ENCODE measurements at places on chromosomes 13 and 19.

GRCh38 chr19:19445911-19446361, 40.5 kb downstream of the GATAD2A start:
- no peak for DNase-seq

- no peak for DNase-seq
These were observed 71.9 kb upstream of the KLF12 start for GRCh38 chr13:74206061-74206561.

DNA sequence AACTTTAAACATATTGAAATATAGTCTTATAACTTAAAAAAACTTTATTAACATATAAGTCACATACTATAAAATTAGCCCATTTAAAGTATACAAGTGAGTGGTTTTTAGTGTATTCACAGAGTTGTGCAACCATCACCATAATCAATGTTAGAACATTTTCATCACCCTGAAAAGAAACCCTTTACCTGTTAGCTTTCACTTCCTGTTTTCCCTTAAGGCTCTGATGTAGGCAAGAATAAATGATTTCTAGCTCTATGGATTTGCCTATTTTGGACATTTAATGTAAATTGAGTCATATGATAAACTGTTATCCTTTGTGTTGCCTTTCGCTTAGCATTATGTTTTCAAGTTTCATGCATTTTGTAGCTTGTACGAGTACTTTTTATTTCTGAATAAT, 15.6 kb downstream of the ZNF568 start:
- DNase-seq = no peak

DNA sequence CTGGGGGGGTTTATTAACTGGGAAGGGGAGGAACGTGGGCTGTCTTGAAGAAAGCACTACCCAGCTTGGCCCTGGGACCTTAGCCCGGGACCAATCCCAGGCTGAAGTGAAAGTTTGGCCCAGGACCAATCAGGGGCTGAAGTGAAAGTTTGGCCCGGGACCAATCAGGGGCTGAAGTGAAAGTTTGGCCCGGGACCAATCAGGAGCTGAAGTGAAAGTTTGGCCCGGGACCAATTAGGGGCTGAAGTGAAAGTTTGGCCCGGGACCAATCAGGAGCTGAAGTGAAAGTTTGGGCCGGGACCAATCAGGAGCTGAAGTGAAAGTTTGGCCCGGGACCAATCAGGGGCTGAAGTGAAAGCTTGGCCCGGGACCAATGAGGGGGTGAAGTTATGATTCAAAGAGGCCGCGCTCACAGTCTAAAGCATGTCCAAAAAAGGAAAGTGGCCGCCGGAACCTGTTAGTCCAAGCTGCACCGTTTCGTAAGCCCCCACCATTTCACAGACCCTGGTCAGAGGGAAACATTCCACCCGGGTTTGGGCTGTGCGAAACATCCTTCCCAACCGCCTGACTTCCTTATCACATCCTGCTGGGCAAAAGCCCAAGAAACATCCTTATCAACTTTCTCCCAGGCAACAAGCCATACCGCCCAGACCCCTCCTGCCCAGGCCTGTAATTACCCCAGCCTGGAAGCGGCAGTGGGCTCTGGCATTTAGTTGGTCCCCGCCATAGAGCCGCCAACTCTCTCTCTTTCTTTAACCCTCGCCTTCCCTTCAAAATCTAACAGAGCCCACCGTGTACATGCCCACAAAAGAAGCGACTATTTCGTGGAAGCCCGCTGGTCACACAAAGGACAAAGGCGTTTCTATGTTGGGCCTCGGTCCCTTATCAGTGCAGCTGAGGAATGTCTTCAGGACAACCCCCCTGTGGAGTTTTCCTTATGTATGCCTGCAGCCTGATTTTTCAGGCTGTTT, 1.1 kb downstream of the ZNF850 start:
- DNase-seq = no peak

- no peak for DNase-seq
These were observed 1.5 kb downstream of the ZNF581 start for GRCh38 chr19:55644842-55645511.

- no peak for DNase-seq
These were observed 27.5 kb upstream of the TMEM160 start for GRCh38 chr19:47075941-47076340.

DNA sequence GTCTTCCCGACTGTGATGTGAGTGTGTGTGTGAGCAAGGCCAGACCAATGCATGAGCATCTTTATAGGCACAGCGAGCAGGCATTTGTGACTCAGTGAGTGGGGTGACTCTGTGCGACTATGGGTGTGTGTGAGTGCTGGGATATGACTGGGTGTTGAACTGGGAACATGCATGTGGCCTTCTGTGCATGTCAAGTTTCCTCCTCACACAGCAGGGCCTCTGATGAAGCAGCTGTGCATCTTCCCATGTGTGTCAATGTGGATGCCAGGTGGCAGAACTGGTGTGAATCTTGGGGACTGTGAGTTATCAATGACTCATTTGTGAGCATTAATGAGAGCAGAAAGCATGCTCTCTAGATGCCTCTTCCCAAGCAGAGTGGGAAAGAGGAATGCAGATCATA, 12.1 kb upstream of the LGALS14 start:
- DNase-seq = no peak

- no peak for DNase-seq
These were observed 42.5 kb upstream of the C13orf42 start for GRCh38 chr13:51153527-51153926.

- DNase-seq = no peak
These were observed 806 bp downstream of the ZNF90 start for GRCh38 chr19:20078581-20079031.

DNA sequence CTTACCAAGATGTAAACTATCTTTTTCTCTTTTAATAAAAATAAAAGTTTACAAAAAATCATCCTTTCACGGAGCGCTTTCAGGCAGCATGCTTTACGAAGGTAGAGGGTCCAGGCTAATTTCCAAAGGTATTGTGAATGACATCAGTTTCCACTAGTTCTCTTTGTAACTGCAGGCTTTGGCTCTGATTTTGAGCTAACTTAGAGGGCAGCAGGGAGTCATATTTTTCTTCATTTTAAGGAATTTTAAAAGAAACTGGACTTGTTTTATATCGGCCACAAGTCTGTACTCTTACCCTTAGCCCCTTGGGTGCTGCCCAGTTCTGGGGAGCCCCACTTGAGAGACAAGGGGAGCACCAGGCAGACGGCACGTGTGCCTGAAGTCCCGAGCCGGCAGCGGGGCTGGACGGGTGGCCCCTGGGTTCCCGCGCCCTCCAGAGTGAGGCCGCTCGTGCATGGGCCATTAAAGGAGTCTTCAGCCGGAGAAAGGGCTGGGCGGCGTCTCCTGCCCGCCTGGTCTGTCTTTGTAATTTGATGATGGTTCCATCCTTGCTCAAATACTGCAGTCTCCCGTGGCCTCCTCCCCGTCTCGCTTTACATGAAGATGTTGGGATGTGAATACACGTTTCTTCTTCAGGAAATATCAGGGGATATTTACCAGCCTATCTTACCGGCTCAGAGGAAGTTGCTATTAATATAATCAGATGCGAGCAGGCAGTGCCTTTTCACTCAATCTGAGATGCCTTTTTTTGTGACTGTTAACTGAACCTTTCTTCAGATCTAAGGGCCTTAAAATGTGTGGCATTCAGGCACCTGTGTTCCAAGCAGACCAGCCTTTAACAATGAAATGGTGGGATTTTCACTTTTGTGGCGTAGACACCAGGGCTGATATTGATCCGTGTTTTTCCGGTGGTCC, 67.4 kb downstream of the GGACT start:
- no peak for DNase-seq

DNA sequence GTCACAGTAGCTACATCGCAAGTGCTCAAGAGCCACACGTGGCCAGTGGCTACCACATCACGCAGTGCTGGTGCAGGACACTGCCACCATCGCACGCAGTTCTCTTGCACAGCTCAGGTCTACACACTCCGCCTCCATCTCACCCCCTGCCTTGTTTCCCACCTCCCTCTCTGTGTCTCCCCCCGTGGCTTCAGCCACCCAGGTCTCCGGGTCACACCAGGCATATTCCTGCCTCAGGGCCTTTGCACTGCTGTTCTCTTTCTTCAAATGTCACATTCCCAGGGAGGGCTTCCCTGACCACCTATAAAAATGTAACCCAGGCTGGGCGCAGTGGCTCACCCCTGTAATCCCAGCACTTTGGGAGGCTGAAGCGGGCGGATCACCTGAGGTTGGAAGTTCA, 10.6 kb downstream of the CCDC8 start:
- no peak for DNase-seq

DNA sequence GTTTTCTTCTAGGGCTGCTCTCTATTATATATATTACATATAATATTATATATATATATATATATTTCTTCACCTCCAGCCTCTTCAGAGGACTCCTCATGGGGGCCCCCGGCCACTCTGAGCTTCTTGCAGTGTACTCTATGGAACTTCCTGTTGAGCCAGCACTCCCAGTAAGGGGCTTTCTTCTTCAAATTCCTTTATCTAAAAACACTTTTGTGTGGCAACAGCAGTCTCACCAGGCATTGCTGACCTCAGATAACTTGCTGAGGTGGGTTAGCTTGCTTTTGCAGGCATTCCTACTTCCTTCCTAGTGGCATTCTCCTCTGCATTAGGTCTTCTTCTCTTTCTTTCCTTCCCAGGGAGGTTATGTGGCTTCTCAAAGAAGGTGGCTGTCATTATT, 381.5 kb downstream of the MYO16 start:
- DNase-seq = no peak

DNA sequence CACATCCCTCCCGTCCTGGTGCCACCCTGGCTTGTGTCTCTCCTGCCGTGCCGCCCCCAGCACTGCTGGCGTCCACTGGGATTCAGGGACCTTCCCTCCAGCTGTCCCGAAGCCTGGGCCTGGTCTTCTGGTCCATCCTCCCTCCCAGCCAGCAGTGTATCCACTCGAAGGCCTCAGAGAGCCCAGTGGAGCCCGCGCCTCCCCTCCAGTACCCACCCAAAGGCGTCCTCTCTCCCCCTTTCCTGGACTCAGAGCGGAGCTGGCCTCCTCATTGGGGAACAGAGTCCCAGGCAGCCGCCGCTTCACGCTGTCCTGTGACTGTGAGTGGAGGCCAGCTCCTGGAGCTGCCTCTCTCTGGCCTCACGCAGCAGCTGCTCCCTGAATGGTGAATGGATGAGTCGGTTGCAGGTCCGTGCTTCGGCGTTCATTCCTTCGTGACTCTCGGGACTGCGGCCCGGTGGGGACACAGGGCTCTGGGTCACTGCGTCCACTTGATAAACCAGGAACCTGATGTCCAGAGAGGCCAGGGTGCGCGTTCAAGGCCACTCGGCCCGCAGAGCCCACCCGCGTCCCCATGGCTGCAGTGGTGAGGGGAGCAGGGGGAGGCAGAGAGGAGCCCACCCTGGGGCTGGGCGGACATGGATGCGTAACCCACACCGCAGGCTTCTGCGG, 12.1 kb downstream of the ONECUT3 start:
- no peak for DNase-seq

- DNase-seq = no peak
These were observed 38.7 kb downstream of the BRCA2 start for GRCh38 chr13:32354040-32354439.

Data from activated CD4-positive, alpha-beta T cell treated with anti-CD3 and anti-CD28 coated beads, Interleukin-2, amount 50 U/mL, for 24 hours (primary cell).